Stimulated activated CD8-positive, alpha-beta memory T cell treated with anti-CD3 and anti-CD28 coated beads, Interleukin-7, amount 100 ng/mL, for 48 hours (primary cell): ENCODE measurements at places on chromosomes 4 and X.

DNA sequence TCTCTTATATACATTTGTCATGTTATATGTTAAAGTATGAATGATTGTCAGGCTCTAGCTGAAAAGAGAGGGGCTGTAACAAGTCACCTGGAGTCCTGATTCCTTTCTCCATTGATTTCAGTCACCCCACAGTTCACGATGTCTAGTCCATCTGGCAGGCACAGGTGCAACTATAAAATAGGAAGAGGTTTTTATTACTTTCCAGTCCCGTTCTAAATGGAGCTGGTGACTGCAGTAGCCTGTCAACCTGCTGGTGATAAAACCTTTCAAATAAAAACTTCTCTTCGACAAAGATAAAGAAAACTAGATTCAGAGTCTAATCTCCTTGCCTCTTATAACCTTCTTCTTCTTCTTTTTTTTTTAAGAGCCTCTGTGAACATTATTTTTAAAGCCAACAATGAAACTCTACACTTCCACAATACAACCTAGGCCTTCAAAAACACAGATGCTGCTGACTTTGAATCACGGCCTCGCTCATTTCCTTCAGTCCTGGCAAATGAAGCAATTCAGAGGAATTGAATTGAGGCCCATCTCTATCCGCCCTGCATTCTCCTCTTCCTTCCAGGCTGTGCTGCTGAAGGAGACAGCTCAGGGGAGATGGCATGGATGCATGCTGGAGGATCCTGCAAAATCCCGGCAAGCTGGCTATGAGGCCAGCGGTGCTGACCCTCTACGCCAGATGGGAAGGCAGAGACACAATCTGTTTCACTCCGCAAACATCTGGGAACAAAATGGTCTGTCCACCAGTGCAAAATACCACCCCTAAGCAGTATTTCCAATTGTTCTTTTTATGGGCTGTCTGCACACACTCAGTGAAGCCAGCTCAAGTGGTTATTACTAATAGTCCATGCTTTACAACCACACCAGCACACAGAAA is 27.3 kb upstream of the CDKN2AIP start:
- DNase-seq = no peak

- no peak for DNase-seq
These were observed 23.3 kb downstream of the PRKX start for GRCh38 chrX:3690140-3690539.

DNA sequence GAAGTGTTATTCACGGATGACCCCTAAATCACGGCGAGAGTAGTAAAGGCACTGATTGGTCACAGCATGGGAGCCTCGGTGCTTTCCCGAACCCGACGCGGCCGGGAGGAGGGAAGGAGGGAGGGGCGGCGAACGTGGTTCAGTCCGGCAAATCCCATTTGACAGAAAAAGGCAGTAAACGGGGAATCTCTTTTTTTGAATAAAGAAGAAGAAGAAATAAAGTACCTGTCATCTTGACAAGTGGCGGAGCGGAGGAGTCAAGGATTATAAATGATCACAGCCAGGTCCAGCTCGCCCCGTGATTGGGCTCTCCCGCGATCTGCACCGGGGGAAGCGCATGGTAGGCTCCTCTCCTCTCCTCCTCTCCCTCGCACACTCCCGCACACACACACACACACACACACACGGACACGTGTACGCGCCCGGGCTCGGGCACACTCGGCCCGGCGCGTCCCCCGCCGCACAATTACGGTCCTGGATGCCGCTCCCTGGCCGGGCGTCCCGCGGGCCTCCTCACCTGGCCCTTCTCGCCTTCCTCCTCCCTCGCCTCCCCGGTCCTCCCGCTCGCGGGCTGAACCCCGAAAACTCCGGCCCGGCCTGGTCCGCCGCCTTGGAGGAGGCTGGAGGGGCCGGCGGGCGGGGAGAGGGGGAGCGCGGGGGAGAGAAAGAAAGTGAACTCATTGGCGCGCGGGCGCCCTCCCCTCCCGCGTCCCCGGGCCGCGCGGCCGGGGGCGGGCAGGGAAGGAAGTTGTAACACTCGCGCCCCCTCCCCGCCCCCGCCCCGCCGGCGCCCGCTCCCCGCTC is 99.2 kb upstream of the TENM3 start:
- DNase-seq = no peak

DNA sequence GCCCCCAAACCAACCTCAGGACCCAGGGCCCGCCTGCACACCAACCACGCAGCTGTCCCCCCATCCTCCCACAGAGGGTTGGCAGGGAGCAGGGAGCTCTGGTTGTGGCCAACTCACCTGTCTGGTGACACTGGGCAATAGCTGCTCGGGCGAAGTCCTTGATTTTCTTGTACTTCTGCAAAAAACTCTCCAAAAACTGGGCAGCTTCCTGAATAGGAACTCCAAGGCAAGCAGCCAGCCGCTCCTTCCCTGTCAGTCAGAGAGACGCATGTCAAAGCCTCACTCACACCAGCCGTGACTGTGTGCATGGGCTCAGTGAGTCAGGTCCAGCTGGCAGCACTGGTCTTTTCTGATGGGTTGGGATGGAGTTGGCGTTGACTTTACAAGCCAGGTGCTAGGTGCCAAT is 26.4 kb downstream of the NAT8L start:
- DNase-seq = no peak

DNA sequence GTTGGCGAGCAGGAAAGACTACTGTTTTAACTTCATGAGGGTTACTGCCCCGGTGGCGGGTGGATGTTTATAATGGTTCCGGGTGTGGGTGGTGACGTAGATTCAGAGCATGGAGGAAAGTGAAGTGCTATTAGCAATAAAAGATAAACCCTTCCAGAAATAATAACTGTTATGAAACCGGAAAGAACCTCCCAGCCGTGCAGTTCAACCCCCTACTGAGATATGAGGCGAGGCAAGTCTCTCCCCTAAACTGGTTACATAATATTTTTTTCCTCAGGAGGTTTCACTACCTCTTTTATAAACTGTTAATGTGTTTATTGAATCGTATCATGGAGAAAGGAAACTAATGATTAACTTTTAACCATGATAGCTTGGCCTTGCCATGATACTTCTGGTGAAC is 33.9 kb upstream of the STIM2 start:
- no peak for DNase-seq

- no peak for DNase-seq
These were observed 2.1 kb downstream of the DCLK2 start for GRCh38 chr4:150080337-150080736.

DNA sequence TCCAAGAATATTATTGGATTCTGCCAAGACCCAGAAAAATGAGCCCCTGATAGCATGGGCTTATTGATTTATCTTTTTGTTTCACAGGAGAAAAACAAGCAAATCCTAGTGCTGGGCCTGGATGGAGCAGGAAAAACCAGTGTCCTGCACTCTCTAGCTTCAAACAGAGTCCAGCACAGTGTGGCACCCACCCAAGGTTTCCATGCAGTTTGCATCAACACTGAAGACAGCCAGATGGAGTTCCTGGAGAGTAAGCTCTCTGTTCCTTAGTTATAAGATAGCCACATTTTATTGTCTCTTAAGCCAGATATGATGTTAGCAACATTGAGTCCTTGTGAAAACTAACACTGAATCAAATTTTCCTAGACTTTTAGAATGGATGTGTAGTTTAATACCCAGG is 5.5 kb downstream of the ARL9 start:
- no peak for DNase-seq

DNA sequence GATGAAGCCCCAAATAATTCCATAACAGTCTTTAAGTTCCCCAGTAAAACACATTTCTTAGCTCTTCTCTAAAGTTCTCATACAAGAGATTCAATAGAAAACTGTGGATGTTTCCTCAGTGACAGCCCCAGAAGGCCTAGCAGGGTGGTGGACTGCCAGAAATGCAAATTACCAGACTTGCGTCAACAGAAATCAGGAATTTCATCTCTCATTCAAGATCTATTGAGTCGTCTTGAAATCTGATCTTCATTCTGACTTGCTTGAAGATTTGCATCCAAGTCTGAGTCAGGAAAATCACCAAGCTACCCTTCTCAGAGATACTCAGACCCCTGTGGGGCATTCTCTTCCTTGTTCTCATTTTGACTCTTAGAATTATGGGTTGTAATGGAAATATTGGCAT is 68.9 kb upstream of the NDP start:
- DNase-seq = no peak

- DNase-seq = no peak
These were observed 27.8 kb upstream of the CD99L2 start for GRCh38 chrX:150926304-150926703.
